ENCODE measurements at places on chromosomes 1 and 21.

DNA sequence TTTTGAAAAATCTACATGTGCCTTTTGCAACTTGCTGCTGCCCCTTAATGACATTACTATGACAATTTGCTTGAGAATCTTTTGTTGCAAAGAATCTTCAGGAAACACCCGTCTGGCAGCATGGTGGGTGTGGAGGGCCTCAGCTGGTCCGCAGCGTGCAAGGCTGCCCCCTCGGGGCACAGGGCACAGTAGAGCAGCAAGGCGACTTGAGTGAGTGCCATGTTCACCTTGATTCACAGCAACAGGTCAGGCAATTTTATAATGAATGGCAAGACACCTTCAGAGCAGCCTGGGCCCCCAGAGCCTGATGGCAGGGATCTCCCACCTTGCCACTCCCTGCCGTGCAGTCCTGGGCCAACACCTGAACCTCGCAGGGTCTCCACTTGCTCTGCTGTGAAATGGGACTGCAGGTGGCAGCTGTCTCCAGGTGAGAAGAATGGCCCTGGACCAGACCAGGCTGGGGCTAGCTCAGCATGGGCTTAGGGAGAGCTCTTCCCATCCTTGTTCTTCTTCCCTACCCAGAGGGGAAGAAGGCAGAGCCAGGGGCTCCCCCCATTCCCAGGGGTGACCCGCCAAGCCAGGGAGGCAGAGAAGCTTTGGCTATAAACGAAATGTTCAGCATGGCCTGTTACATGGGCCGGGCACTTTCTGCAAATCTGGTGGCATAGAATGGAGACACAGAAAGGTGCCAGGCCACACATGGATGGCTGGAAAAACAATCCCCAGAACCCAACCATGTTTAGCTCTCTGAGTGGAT lies 34.5 kb upstream of the ACTRT2 start:
- H3K27ac ChIP-seq = no peak overlapping the region
- DNase-seq = no peak
- no peaks in the 10 kb centered on the region for H3K4me1 ChIP-seq
- peaks cover 13% of the 10 kb centered on the region for H3K27me3 ChIP-seq
- H3K4me3 ChIP-seq = no peak overlapping the region

DNA sequence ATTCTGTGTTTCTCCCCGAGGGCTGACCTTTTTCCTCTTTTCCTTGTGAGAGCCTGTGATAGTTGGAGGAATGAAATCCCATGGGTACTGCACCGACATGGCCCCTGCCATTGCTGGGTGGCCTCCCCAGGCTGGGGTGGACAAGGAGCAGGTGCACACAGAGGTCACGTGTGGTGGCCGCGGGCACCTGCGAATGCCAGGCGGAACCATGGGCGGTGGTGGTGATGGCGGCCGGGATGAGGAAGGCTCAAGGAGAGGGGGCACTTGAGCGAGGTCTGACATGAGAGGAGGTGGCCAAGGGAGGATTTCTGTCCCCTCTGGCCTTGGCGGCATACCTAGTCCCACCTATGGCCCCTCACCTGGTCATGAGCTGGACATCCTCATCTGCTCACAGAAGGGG lies 69.6 kb downstream of the AJAP1 start:
- DNase-seq = no peak
- no peaks in the 10 kb centered on the region for H3K36me3 ChIP-seq
- H3K4me1 ChIP-seq = no peaks in the 10 kb centered on the region
- H3K4me3 ChIP-seq = no peak overlapping the region
- H3K27ac ChIP-seq = no peak overlapping the region

GRCh38 chr21:35475762-35476161 lies 426.7 kb upstream of the RUNX1 start:
- no peaks in the 10 kb centered on the region for H3K36me3 ChIP-seq
- DNase-seq = no peak
- no peak overlapping the region for H3K4me3 ChIP-seq
- H3K27ac ChIP-seq = peak overlapping the region; percentile 46
- peaks cover 41% of the 10 kb centered on the region for H3K4me1 ChIP-seq

GRCh38 chr21:14900058-14900457 lies 164.7 kb downstream of the NRIP1 start:
- no peak overlapping the region for H3K27ac ChIP-seq
- no peaks in the 10 kb centered on the region for H3K27me3 ChIP-seq
- H3K4me1 ChIP-seq = no peaks in the 10 kb centered on the region
- H3K36me3 ChIP-seq = no peaks in the 10 kb centered on the region
- DNase-seq = no peak
- no peak overlapping the region for H3K4me3 ChIP-seq

GRCh38 chr1:178283409-178283808 lies 189.5 kb downstream of the RASAL2 start:
- no peak overlapping the region for H3K4me3 ChIP-seq
- H3K4me1 ChIP-seq = no peaks in the 10 kb centered on the region
- H3K27ac ChIP-seq = no peak overlapping the region
- no peak for DNase-seq
- H3K36me3 ChIP-seq = no peaks in the 10 kb centered on the region

DNA sequence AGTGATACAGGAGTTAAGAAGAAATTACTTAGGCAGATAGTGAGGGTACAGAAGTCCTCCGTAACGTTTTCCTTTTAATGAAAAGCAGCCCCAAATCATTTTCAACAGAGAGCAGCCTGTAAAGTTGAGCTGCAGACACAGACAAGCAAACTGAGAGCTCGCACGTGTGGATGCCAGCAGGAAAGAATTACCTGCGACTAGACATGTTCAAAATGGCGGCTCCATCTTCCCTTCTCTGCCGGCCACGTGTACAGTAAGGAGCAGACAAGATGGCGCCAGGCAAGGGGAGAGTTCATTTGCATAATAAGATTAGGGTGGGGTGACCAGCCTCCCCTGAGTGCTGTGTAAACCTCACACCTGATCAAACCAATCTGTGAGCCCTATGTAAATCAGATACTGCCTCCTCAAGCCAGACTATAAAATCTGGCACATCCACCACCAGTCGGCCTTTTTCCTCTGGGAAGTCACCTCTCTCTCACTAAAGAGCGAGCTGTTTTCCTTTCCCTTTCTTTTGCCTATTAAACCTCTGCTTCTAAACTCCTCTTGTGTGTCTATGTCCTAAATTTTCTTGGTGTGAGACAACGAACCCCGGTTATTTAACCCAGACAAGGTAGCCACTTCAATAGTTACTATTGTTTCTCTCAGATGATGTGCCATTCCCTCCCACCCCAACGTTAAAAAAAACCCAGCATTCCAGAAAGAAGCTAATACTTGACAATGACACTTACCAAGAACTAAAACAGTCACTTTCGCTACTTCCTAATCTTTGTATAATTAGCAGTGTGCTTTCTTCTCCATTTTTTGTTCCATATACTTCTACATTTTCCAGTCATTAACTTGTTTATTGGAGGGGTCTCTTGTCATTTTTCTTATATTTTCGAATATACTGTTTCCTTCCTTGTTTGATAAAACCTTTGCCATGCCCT lies 27.4 kb downstream of the DUSP10 start:
- H3K36me3 ChIP-seq = 0 out of 3 replicates have a peak, but pooled peaks cover 4% of the 10 kb centered on the region
- peak; percentile 85 for DNase-seq
- H3K27me3 ChIP-seq = no peaks in the 10 kb centered on the region
- peaks cover 8% of the 10 kb centered on the region for H3K4me1 ChIP-seq
- H3K4me3 ChIP-seq = no peak overlapping the region

- H3K36me3 ChIP-seq = no peaks in the 10 kb centered on the region
- H3K4me1 ChIP-seq = 0 out of 2 replicates have a peak, but pooled peaks cover 2% of the 10 kb centered on the region
- H3K4me3 ChIP-seq = no peak overlapping the region
- DNase-seq = no peak
- peaks cover 16% of the 10 kb centered on the region for H3K27me3 ChIP-seq
- H3K27ac ChIP-seq = no peak overlapping the region
These were observed 21.0 kb upstream of the PINK1 start for GRCh38 chr1:20612221-20612746.

GRCh38 chr1:232704694-232705680 lies 75.1 kb upstream of the SIPA1L2 start:
- no peaks in the 10 kb centered on the region for H3K27me3 ChIP-seq
- no peak for DNase-seq
- H3K27ac ChIP-seq = no peak overlapping the region
- H3K36me3 ChIP-seq = no peaks in the 10 kb centered on the region
- H3K4me1 ChIP-seq = no peaks in the 10 kb centered on the region

GRCh38 chr1:13733711-13734110 lies 33.7 kb downstream of the PRDM2 start:
- no peaks in the 10 kb centered on the region for H3K36me3 ChIP-seq
- no peak overlapping the region for H3K27ac ChIP-seq
- H3K4me3 ChIP-seq = no peak overlapping the region
- no peaks in the 10 kb centered on the region for H3K4me1 ChIP-seq

Data from K562 (cell line).